ENCODE measurements at places on chromosomes 11 and 22. TPM values are rescaled to one million over a fixed set of nuclear protein-coding genes. Genes with fewer than 3 reads are reported as not detected.

GRCh38 chr11:85472953-85473352, 154.2 kb downstream of the DLG2 start:
- no peaks in the 10 kb centered on the region for H3K36me3 ChIP-seq
- no peak for DNase-seq
- H3K27ac ChIP-seq: no peak overlapping the region

- H3K36me3 ChIP-seq: no peaks in the 10 kb centered on the region
- H3K27me3 ChIP-seq: peaks cover 2% of the 10 kb centered on the region
- DNase-seq: no peak
- no peak overlapping the region for H3K27ac ChIP-seq
Measured at GRCh38 chr11:132142554-132142953, 772.1 kb downstream of the NTM start.

- H3K27ac ChIP-seq: peak overlapping the region; percentile 46
- peaks cover 6% of the 10 kb centered on the region for H3K4me1 ChIP-seq
- DNase-seq: no peak
- no peaks in the 10 kb centered on the region for H3K27me3 ChIP-seq
- no peak overlapping the region for H3K4me3 ChIP-seq
Measured at GRCh38 chr22:37862570-37863325, 13.5 kb downstream of the EIF3L start.

- no peak overlapping the region for H3K4me3 ChIP-seq
- no peaks in the 10 kb centered on the region for H3K36me3 ChIP-seq
- H3K4me1 ChIP-seq: no peaks in the 10 kb centered on the region
- H3K27me3 ChIP-seq: peaks cover 9% of the 10 kb centered on the region
- DNase-seq: peak; percentile 5
- no peak overlapping the region for H3K27ac ChIP-seq
Measured at GRCh38 chr11:95058621-95059020, 8.1 kb upstream of the SRSF8 start.

- H3K4me3 ChIP-seq: no peak overlapping the region
- peaks cover 22% of the 10 kb centered on the region for H3K36me3 ChIP-seq
- peaks cover 6% of the 10 kb centered on the region for H3K27me3 ChIP-seq
Measured at GRCh38 chr11:128318856-128319474, 268.4 kb downstream of the ETS1 start.

DNA sequence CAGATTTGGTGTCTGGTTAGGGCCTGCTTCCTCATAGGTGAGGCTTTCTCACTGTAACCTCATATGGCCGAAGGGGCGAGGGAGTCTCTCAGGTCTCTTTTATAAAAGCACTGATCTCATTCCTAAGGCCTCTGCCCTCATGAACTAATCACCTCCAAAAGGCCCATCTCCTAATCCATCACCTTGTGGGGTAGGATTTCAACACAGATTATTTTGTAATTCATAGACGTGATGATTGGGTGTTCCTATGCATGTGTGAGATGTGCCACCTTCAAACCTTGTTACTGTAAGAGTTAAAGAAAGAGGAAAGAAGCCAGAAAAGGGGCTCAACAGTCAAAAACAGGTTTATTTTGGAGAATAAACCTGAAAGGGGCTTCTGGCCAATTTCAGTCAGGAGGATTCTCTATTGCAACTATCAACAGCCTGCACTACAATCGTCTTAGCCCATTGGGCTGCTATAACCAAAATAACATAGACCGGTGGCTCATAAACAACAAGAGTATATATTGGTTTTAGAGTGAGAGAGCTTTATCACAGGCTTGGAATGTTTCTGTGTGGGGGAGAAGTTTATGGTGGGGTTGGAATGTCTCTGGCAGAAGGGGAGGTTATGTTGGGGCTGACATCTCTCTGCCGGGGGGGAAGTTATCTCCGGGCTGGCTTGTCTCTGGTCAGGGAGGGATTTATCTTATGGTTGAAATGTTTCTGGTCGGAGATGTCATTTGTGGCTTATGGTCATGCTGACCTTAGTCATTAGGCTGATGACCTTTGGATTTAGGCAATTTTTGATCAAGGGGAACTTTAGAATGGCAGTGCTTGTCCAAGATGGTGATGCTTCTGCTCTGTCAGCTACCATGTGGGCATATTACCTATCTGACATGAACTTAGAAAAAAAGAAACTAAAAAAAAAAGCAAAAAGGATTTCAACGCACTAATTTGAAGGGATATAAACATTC, 35.1 kb downstream of the CSF2RB start:
- peak; percentile 15 for DNase-seq
- H3K4me1 ChIP-seq: peaks cover 9% of the 10 kb centered on the region
- H3K27me3 ChIP-seq: peaks cover 34% of the 10 kb centered on the region
- no peaks in the 10 kb centered on the region for H3K36me3 ChIP-seq
- no peak overlapping the region for H3K4me3 ChIP-seq

- no peak overlapping the region for H3K27ac ChIP-seq
- no peaks in the 10 kb centered on the region for H3K36me3 ChIP-seq
- H3K4me3 ChIP-seq: no peak overlapping the region
- peaks cover 4% of the 10 kb centered on the region for H3K27me3 ChIP-seq
- DNase-seq: no peak
Measured at GRCh38 chr11:36718451-36718850, 120.4 kb upstream of the RAG2 start.

GRCh38 chr11:75562836-75563484, 907 bp downstream of the SERPINH1 start:
- peak; percentile 55 for DNase-seq
- peak overlapping the region; percentile 99 for H3K4me3 ChIP-seq
- peaks cover 65% of the 10 kb centered on the region for H3K4me1 ChIP-seq
- peak overlapping the region; percentile 99 for H3K27ac ChIP-seq
- peaks cover 42% of the 10 kb centered on the region for H3K36me3 ChIP-seq

DNA sequence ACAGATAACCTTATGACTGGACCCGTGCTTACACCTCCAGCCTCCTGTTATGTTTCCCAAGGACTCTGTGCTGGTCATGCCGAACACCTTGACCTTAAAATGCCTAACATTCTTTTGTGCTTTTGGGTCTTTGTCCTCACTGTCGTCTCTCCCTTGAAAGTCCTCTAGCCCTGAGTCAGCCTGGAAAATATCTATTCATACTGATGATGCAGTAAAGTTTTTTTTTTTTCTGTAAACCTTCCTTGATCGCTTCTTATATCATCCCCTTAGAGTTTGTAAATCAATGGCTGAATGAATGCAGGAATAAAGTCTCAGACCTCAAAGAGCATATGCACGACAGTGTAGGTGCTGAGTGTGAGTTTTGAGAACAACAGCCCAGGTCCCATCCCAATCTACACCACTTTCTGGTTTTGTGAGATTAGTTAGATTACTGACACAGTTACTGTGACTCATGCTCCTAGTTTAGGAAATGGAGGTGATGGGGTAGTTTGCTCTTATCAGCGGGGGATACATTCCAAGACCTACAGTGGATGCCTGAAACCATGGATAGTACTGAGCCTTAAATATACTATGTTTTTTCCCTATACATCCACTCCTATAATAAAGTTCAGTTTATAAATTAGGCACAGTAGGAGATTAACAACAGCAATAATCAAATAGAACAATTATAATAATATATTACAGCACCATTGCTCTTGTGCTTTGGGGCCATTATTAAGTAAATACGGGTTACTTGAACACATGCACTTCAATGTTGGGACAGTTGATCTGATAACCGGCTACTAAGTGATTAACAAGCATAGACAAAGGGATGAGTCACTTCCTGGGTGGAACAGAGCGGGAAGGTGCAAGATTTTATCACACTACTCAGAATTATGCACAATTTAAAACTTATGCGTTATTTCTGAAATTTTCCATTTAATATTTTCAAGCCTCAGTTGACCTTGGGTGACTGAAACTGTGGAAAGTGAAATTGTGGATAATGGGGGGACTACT, 8.6 kb downstream of the TCN1 start:
- H3K4me3 ChIP-seq: no peak overlapping the region
- peaks cover 2% of the 10 kb centered on the region for H3K27me3 ChIP-seq
- H3K4me1 ChIP-seq: peaks cover 15% of the 10 kb centered on the region
- DNase-seq: peak; percentile 1
- no peaks in the 10 kb centered on the region for H3K36me3 ChIP-seq
- no peak overlapping the region for H3K27ac ChIP-seq

DNA sequence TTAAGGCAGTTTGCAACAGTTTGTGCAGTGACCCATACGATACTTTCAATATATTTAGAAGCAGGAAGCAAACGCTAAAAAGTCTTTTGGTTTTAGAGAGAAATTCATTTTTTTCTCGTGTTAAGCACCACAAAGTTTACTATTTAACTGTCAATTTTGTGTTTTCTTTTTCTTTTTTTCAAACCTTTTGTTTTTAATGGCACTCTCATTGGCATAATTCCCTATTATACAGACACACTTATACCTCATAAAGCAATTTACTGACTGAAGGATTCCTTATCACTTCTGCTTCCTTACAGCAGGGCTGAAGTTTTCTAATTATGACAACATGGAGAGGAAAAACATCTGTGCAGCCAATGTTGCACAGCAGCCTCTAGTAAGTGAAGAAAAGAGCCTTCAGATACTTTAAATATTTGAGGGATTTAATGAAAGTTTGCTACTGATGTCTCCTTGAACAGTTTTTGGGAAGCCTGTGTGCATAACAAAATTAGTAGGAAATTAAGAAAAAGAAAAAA, 2191.2 kb downstream of the LRRC4C start:
- DNase-seq: no peak
- no peaks in the 10 kb centered on the region for H3K27me3 ChIP-seq
- no peak overlapping the region for H3K27ac ChIP-seq
- H3K4me1 ChIP-seq: no peaks in the 10 kb centered on the region
- H3K36me3 ChIP-seq: no peaks in the 10 kb centered on the region

DNA sequence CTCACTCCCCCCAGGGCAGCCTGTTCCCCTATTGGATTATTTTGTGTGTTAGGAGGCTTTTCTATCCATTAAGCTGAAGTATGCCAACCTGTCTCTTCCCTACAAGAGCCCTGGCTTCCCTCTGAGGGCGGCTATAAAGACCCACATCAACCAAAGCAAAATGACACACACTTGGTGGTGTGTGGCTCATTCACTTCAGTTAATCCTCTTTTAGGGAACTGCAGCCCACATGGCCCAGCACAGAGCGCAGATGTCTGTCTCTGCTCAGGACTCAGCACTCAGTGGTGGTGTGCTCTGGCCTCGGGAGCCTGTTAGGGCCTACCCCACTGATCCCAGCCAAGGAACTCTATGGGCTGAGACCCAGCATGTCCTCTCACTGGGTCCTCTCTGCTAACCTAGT, 32.2 kb upstream of the LRRC10B start:
- H3K27ac ChIP-seq: no peak overlapping the region
- H3K4me3 ChIP-seq: no peak overlapping the region
- H3K36me3 ChIP-seq: peaks cover 13% of the 10 kb centered on the region
- H3K4me1 ChIP-seq: peaks cover 26% of the 10 kb centered on the region
- DNase-seq: no peak

- H3K4me1 ChIP-seq: no peaks in the 10 kb centered on the region
- H3K4me3 ChIP-seq: no peak overlapping the region
- no peaks in the 10 kb centered on the region for H3K36me3 ChIP-seq
- no peak overlapping the region for H3K27ac ChIP-seq
- H3K27me3 ChIP-seq: peaks cover 5% of the 10 kb centered on the region
Measured at GRCh38 chr11:100817620-100818019, 130.5 kb downstream of the ARHGAP42 start.

- peaks cover 2% of the 10 kb centered on the region for H3K27me3 ChIP-seq
- no peak overlapping the region for H3K27ac ChIP-seq
- DNase-seq: no peak
- H3K36me3 ChIP-seq: no peaks in the 10 kb centered on the region
Measured at GRCh38 chr11:64831411-64831891, 13.0 kb downstream of the CDC42BPG start.

DNA sequence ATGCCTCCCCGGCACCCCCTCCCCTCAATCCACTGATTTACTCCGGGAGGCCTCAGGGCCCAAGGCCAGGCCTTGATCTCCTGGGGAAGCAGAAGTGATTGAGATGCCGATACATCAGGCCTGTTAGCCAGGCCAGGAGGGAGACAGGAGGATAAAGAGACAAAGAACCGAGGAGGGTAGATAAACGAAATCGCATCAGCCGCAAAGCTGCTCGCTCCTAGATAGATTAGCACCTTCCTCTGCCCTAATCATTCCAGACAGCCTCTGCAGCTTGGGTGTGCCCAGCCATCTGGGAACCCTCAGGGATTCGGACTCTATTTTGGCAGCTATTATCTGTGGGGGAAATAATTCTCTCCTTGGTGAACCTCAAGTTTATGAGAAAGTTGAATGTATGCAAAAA, 121.2 kb downstream of the ABTB2 start:
- no peaks in the 10 kb centered on the region for H3K27me3 ChIP-seq
- no peak overlapping the region for H3K4me3 ChIP-seq
- H3K4me1 ChIP-seq: peaks cover 8% of the 10 kb centered on the region
- H3K36me3 ChIP-seq: no peaks in the 10 kb centered on the region
- no peak overlapping the region for H3K27ac ChIP-seq

- peak overlapping the region; percentile 96 for H3K4me3 ChIP-seq
- H3K27ac ChIP-seq: peak overlapping the region; percentile 99
- H3K4me1 ChIP-seq: peaks cover 30% of the 10 kb centered on the region
- H3K27me3 ChIP-seq: peaks cover 13% of the 10 kb centered on the region
Measured at GRCh38 chr11:66287889-66288670, 863 bp downstream of the YIF1A start.

DNA sequence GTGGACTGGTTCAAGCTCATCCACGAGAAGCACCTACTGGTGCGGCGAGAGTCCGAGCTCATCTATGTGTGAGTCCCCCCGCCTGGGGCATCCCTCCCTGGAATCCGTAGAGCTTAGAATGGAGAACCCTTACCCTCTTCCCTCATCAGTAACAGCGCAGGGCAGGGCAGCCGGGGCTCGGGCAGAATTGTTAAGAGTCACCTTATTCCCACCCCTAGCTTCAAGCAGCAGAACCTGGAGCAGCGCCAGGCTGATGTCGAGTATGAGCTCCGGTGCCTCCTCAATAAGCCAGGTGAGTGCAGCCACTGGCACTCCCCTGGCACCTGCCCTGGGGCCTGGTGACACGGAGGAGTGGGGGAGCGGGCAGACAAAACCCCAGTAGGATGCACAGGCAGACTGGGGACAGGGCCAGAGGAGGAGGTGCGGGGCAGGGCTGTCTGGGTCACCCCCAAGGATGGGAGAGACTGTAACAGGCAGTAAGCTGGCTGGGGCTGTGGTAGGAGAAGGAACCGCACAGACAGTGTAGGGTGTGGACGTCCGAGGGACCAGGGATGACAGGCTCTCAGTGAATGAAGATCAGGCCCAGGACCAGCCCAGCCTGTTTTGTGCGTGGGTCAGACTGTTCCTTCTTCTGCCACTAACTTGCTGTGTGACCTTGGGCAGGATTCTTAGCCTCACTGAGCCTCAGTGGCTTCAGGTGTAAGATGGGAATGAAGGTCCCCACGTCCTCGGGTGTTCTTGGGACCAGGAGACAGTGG, 20.4 kb downstream of the C22orf23 start:
- H3K4me3 ChIP-seq: no peak overlapping the region
- H3K36me3 ChIP-seq: peaks cover 20% of the 10 kb centered on the region
- H3K27me3 ChIP-seq: no peaks in the 10 kb centered on the region
- peaks cover 27% of the 10 kb centered on the region for H3K4me1 ChIP-seq
- H3K27ac ChIP-seq: peak overlapping the region; percentile 87

The ANGPTL5 gene
- not detected for total RNA-seq

The WNT11 gene
- not detected for total RNA-seq

The DEFB131B gene
- total RNA-seq: not detected

The LGALS1 gene
- total RNA-seq: 5,883 TPM

The C2CD3 gene
- 23.0 TPM for total RNA-seq

The DSCAML1 gene
- total RNA-seq: not detected

The OR51I1 gene
- not detected for total RNA-seq

The TSGA10IP gene
- total RNA-seq: not detected

Data from HFFc6 (cell line).